ENCODE measurements at places on chromosomes 1 and 21. TPM values are rescaled to one million over a fixed set of nuclear protein-coding genes. Genes with fewer than 3 reads are reported as not detected.

Gene VHLL
- total RNA-seq, result not detected

DNA sequence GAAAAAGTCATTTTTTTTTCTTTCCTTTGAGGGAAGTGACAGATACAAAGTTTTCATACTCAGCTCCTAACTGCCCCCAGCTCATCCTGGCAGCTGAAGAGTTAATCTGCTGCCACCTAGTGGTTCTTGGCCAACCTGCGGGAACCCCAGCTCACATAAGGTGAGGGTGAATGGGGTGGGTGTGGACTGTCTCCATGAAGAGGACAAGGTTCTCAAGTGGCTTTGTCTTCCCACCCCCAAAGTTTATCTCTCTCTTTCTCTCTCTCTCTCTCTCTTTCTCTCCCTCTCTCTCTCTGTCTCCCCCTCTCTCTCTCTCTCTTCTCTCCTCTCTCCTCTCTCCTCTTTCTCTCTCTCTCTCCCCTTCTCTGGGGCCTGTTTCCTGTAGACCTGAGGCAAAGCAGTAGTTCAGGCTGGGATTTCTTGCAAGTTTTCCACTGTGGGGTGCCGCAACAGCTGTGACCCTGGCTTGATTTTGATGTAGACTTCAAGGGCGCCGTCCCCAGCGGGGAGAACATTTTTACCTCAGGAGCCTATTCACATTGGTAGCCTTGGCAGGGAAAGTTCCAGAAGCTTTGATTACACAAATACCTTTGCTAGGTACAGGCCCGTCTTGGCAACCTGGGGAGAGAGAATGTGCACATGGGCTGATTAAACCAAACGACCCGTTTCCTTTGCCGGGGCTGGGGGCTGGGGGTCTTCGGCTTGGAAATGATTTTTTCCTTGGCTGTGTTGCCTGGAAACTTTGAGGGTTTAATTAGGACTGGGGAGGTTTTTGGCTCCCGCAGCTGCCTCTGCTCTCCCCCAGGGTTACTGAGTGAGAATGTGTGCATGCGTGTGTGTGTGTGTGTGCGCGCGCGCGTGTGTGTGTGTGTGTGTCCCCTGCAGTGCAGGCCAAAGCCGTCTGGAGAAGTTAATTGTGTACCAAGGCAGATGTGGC, 135.9 kb downstream of the TM2D1 start:
- DNase-seq, result peak; percentile 54

DNA sequence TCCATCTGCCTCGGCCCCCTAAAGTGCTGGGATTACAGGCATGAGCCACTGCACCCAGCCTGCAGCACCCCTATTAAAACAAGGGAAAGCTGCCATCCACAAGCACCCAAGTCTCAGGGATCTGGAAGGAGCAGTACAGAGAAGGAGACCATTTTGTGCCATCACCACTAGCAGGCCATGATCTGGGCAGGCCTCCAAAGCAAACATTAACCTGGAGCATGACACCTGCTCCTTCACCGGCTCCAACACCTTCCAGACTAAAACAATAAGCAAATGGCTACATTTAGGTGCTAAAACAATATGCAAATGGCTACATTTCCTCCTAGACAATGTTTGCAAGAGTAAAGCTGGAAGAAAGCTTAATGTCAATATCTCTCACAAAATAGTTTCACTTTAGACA, 16.7 kb downstream of the MEAF6 start:
- no peak for DNase-seq

Gene PLOD1
- total RNA-seq, result 144 TPM

GRCh38 chr1:54284781-54285529, 85.0 kb downstream of the MRPL37 start:
- no peak for DNase-seq

Gene FYB2
- not detected for total RNA-seq

- no peak for DNase-seq
Observed at GRCh38 chr1:55347866-55348265, 132.7 kb upstream of the USP24 start.

DNA sequence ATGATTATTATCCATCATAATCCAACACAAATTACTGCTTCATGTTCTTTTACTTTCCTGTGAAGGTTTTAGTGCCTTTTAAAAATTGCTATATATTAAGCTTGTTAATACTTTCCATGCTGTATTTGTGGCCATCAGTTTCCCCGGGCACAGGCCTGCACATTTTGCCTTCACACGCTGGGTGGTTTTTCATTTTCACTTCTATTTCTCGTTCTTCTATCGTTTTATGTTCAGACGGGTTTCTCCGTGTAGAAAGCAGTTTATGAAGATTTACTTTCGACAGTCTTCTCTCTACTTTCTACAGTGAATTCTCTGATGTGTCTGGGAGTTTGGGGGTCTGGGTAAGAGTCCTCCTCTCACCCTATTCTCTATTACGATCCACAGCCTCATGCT, 9.5 kb downstream of the RUNX3 start:
- no peak for DNase-seq

GRCh38 chr1:199815947-199816346, 211.6 kb upstream of the NR5A2 start:
- no peak for DNase-seq

DNA sequence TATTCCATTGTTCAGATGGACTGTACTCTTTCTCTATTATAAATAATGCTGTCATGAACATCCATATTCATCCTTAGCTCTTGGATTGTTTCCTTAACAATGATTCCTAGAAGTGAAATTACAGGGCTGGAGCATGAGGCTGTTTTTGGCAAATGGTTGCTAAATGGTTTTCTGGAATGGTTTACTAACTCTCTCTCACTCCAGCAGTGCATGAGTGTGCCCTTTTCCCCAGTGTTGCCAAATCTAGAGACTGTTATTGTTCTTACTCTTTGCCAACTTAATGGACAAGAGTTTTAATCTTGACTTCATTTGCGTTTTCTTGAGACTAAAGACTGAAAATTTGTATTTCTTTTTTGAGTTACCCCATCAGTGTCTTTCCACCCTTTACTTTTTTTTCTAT, 113.0 kb downstream of the PAPPA2 start:
- DNase-seq, result no peak

DNA sequence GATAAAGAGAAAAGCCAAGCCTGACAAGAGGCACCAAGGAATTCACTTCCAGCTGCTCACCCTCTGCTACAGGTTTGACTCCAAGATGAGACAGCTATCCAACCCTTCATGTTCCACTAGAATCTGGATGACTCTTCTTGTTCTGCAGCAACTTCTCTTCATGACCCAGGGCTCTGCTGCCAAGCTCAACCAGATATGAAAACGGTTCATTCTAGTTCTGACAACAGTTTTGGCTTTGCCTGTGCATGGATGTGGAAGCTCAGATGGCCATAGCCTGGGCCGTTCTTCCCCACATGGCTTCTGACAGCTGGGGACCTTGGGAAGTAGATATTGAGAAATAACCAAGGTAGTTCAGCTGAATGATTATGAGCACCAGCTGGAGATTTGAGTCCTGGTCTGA, 13.7 kb downstream of the PI4KB start:
- DNase-seq, result no peak

Gene CAMK1G
- total RNA-seq, result not detected

- peak; percentile 68 for DNase-seq
Observed at GRCh38 chr1:184649451-184649888, 105.2 kb downstream of the EDEM3 start.

GRCh38 chr1:153396461-153396860, 5.6 kb upstream of the S100A8 start:
- DNase-seq, result no peak

GRCh38 chr1:37105911-37106310, 71.6 kb upstream of the GRIK3 start:
- DNase-seq, result no peak

GRCh38 chr1:20684050-20684620, 23.0 kb upstream of the DDOST start:
- no peak for DNase-seq

DNA sequence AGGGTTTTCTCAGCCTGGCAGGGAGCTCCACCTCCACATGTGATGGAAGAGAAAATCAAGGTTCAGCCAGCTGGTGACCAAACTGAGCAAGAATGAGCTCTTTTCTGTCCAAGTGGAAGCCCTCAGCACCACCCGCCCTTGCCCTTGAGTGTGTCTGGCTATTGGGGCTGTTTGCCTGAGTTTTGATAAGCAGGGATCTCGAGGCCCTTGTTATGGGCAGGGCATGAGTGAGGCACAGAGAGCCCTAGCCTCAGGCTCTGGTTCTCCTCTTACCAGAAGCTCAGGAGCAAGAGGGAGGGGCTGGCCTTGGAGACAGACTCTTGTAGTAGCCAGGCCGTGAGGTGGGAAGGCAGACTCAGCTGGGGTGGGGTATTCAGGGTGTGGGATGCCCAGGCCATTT, 37.5 kb upstream of the ARF1 start:
- no peak for DNase-seq

- DNase-seq, result peak; percentile 64
Observed at GRCh38 chr1:21254335-21254951, 35.8 kb downstream of the ECE1 start.

Gene SLC44A5
- 0.10 TPM for total RNA-seq

Gene CLCA1
- total RNA-seq, result not detected

DNA sequence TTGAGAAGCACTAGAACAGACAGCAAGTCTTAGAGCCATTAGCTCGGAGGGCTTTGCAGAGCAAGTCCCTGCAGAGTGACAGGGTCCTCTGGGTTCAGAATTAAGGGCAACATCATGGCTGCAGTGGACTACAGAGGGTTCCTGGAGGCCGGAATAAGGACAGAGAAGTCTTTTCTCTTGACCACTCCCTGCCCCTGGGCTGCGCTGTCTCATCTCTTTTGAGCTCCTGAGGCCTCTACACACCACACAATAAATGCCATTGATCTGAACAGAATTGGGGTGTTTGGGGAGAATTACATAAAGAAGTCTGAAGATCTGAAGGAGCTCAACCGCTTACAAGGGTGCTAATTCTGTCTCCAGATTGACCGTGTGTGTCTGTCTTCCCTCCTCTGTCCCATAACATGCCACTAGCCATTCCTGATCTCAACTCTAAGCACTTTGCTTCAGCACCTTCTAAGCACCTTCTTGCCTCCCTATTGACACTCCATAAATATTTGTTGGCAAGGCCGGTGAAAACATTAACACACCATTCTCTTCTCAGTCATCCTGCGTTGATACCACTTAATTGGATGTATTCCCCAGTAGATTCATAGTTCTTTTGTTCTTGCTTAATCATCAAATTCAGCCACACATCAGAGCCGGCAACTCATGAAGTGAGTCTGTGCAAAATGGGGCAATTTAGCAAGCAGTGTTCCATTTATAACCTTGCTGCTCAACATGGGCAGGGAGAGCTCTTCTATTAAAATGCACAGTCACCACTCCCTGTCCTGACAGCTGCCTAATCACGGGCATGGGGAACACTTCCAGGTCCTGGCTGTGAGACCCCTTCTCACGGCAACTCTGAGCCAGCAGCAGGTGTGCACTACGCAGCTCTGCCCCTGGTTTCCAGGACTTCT, 49.7 kb downstream of the NMNAT2 start:
- DNase-seq, result peak; percentile 74

Gene CFAP45
- not detected for total RNA-seq

DNA sequence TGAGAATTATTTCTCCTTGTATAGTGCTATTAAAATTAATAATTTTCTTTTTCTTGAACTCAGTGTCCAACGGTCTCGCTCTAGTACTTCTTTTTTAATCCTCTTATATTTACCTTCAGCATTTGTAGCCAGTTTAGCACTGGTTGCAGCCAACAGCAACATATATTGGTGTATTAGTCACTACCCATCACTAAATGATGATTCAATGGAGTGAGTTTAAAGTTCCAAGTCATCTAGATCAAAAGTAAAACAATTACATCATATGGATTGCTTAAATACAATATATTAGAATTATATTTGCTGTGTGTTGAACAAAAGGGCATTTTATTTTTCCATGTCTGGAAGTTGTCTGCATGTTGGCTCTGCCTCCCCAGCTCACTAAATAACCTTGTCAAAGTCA, 591.8 kb downstream of the ADGRL2 start:
- DNase-seq, result no peak

Gene ATP13A2
- 28.6 TPM for total RNA-seq

Gene CALML6
- 0.27 TPM for total RNA-seq

DNA sequence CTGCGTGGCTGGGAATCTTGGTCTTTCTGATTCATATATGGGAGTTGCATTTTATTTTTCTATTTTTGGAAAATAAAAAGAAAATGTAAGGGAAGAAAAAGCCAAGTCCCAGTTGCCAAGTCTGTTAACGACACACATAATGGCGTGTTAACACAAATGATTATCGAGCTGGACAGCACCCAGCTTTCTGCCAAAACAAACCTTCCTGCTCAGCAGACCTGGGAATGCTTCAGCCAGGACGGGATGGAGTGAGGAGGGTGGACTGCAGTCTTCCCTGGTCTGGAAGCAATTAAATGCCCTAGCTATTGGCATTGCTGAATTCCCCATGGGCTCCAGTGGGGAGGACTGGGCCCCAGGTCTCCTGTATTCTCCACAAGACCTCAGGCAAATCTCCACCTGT, 184.2 kb upstream of the USP24 start:
- no peak for DNase-seq

DNA sequence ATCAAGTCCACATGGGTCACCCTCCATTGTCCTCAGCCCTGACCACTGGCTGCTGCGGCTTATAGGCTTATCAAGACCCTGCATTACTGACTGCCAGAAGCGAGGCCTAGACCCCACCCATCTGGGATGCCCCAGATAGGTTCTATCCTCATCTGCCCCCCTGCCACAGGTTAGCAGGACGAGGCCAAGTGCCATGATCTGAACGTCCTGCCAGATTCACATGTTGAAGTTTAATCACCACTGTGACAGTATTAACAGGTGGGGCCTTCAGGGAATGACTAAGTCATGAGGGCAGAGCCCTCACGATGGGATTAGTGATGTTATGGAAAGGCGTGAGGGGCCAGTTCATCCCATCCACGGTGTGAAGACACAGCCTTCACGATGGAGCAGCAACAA, 6.2 kb upstream of the CPLANE2 start:
- DNase-seq, result peak; percentile 55

Gene MRPS15
- total RNA-seq, result 55.6 TPM

DNA sequence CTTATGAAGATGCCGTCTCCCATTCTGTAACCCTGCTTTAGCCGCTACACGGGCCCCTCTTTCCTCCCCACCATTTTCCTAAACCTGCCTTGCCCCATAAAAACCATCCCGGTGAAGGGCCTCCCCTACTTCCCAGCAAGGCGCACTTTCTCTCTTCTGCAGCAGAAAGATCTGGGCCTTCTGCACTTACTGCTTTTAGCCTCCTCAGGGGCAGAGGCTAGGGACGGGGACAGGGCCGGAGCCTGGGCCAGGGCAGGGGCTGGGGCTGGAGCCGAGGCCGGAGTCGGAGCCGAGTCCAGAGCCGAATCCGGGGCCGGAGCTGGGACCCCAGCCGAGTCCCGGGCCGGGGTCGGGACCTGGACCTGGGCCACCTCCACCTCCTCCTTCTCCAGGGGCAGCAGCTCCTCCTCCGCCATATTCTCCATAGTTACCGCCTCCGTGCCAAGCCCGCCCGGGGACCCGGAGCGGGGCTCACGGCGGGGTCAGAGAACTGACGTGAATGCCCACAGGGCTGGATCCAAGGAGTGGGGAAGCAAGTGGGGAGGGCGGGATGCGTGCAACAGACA, 382 bp downstream of the TRMT1L start:
- no peak for DNase-seq

Gene COG2
- 86.4 TPM for total RNA-seq

GRCh38 chr1:24336075-24336474, 16.9 kb downstream of the GRHL3 start:
- DNase-seq, result no peak

- no peak for DNase-seq
Observed at GRCh38 chr1:169103480-169103893, 3.0 kb upstream of the ATP1B1 start.

- DNase-seq, result no peak
Observed at GRCh38 chr1:150269451-150269850, 635 bp upstream of the APH1A start.

Data from myocyte (in vitro differentiated cells).